ENCODE measurements at places on chromosomes 3 and 15.

DNA sequence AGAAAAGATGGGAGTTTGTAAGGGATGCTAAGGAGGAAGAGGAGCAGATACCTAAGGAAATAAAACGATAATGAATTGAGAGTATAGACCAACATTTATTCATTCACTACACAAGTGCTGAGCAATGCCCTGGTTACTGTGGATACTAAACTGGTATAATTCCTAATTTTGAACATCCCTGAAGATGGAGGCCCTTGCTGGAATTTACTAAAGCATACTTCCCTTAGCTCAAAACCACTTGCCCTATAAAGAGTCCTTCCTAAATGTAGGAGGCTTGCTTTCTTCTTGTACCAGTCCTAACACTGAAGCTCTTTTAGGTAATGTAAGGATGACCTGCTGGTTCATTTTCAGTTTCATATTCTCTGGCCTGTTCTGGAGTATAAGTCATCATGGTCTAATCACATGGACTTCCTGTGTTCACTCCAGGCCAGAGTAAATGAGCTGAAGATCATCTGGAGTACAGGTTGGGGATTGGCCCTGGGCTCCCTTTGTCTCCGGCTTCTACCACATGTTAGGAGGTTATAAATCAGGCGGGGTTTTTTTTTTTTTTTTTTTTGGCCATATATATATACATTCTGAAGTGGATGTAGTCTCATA is 40.1 kb upstream of the MTMR10 start:
- no peak for DNase-seq

DNA sequence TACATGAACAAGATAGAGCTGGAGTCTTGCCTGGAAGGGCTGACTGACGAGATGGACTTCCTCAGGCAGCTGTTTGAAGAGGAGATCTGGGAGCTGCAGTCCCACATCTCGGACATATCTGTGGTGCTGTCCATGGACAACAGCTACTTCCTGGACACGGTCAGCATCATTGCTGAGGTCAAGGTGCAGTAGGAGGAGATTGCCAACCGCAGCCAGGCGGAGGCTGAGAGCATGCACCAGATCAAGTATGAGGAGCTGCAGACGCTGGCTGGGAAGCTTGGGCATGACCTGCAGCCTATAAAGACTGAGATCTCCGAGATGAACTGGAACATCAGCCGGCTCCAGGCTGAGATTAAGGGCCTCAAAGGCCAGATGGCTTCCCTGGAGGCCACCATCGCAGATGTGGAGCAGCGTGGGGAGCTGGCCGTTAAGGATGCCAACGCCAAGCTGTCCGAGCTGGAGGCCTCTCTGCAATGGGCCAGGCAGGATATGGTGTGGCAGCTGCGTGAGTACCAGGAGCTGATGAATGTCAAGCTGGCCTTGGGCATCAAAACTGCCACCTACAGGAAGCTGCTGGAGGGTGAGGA is 5.5 kb upstream of the LARP6 start:
- DNase-seq = no peak

GRCh38 chr3:101567528-101568317 is 6.1 kb downstream of the TRMT10C start:
- DNase-seq = no peak

DNA sequence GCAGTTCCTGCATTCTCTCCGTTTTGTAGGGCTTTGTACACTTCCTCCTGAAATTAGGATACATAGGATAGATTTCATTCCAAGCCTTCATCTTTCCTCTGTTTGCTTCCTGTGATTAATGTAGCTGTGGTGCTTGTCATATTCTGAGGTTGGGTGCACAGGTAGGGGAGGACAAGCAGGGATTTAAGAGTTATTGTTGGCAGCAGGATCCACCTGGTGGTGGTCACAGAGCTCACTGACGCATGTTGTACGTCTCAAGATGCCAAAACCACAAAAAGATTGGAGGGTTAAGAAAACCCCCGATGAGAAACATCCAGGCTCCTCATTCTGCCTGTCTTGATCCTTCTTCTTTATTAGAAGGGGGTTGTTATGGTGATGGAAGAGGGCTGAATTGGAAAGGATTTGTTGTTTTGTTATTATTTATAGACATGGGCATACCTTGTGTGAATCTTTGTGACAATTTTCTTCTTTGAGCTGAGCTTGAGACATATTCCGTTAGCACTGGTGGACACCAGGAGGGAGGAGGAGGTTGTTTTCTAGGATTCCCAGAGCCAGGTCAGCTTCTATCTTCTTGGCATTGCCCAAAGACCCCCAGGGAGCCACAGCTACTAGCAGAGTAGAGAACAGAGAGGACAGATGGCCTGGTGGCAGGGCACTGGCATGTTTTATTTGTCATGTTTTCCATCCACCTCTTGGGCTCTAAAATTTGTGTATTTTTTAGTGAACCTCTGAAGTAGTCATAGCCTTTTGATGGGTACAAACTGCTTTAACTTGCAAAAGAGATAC is 57.7 kb upstream of the LARS2 start:
- no peak for DNase-seq

DNA sequence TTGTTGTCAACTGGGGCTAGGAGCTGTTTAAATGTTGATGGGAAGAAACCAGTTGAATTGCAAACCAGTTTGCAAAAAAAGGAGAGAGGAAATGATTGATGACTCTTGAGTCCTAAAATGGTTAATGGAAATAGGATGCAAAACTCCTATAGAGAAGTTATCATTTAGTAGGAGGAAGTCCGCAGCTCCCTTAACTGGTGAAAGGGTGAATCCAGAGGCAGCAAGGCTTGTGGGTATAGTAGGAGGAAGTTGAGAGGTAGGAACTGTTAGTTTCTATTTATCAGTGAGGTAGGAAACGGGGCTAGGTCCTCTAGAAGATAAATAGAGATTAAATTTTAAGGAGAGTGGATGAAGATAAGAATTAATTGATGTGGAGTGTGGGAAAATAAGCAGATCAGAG is 15.4 kb downstream of the IREB2 start:
- DNase-seq = no peak

DNA sequence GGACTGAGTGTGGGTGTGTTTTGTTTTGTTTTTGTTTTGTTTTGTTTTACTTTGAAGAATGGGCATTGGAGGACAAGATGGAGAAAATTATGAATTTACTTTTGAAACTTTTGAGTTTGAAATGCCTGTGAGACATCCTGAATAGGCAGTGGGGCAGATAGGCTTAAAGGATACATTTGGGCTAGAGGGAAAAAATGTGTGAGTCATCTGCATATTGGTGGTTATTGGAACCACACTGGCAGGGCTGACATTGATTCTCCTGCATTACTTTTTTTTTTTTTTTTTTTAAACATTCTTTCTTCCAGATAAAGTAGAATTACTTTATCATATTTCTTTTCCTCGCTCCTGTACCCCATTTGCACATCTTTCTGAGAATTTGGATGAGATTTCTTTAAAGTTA is 56.1 kb downstream of the CALML4 start:
- no peak for DNase-seq

DNA sequence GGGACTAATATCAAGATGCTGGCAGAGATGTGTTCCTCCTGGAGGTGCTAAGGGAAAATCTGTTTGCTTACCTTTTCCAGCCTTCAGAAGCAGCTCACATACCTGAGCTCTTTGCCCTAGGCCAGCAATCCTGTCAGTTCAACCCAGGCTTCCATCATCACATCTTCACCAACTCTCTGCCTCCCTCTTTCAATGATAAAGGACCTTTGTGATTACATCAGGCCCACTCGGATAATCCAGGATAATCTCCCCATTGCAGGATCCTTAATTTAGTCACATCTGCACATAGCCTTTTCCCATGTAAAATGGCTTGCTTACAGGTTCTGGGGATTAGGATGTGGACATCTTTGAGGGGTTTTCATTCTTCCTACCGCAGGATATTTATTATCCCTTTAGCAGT is 58.3 kb downstream of the NSUN3 start:
- no peak for DNase-seq
